ENCODE measurements at places on chromosomes 1 and 21.

- no peak for DNase-seq
Observed at GRCh38 chr1:44012404-44012803, 18.9 kb downstream of the SLC6A9 start.

- DNase-seq, result no peak
Observed at GRCh38 chr1:29703596-29704370, 467.5 kb downstream of the PTPRU start.

DNA sequence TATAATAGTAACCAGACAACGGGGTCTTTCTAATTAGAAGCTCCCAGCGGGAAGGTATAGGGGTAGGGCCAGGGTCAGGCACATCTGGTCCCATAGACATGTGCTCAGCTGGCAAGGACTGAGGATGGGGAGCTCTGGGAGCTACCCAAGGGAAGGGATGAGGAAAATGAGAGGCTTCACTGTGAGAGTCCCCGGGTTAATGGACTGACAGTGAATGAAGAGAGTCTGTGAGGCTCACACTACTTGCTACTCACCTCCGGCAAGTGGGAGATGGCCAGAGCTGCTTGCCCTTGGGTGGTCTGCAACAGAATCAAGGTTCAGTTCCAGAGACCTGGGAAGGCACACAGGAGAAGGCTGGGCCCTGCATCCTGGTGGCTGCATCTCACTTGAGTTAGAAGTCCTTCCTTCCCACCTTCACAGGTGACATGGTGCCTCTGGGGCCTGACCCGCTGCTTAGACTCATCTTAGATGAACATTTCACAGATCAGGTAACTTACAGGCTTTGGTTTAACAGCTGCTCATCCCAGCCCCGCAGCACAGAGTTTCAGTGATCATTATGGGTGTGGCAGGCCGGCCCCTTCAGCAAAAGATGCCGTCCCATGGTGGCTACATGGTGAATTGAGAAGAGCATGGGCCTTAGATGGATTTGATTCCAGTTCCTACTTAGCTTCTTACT is 31.7 kb downstream of the EIF2D start:
- no peak for DNase-seq

- DNase-seq, result no peak
Observed at GRCh38 chr1:13881385-13882088, 181.5 kb downstream of the PRDM2 start.

DNA sequence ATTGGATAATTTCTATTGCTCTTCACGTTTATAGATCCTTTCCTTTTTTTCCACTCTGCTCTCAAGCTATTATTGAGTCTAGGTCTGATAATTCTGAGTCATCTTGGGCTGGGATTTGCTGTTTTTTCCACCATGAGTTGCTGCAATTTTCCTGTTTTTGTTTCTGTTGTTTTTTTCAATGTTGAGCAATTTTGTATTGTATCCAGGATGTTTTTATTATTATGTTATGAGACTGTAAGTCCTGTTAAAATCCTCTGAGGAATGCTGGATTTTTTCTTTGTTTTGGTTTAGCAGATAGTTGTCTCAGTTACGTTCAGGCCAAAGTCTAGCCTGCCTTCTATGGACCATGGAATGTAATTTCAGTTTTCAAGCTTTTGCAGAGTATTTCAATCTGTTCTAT is 13.0 kb upstream of the SLC35A3 start:
- DNase-seq, result no peak

Measured in AG04449 (cell line).